Occipital lobe (tissue), 3 donors: ENCODE measurements at places on chromosomes 5 and 9.

- no peak for DNase-seq
Observed at GRCh38 chr5:59496524-59497134, 396.9 kb downstream of the PDE4D start.

GRCh38 chr5:155064580-155064979, 51.0 kb downstream of the KIF4B start:
- no peak for DNase-seq

DNA sequence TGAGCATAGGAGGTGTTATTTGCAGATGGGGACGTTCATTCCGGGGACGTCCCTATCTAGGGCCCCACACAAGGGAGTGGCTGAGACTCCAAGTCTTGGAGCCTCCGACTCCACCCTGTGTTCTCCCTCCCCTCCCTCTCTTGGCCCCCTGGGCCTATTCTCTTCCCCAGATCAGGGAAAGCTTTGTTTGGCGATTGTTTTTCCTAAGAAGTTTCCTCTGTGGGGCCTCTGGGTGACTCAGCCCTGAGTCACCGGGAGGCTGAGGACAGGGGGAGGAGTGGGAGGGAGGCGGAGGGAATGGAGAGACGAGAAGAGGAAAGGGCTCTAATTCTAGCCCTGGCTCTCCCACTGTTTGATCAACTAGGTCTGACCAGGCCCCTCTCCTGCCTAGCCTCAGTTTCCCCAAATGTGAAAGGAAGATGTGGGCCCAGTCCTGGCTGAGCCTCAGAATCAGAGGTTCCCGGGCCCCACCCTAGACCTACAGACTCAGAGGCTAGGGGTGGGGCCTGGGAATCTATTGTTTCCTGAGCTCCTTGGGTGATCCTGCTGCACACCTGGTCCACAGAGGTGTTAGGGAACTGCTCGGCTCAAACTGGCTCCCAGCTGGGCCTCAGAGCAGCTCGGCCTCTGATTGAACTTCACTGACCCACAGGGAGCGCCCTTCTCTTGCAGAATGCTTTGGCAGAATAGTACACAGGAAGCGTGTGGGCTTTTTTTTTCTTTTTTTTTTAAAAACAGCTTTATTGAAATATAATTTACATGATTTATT, 19.2 kb downstream of the GSN start:
- peak; percentile 82 for DNase-seq

DNA sequence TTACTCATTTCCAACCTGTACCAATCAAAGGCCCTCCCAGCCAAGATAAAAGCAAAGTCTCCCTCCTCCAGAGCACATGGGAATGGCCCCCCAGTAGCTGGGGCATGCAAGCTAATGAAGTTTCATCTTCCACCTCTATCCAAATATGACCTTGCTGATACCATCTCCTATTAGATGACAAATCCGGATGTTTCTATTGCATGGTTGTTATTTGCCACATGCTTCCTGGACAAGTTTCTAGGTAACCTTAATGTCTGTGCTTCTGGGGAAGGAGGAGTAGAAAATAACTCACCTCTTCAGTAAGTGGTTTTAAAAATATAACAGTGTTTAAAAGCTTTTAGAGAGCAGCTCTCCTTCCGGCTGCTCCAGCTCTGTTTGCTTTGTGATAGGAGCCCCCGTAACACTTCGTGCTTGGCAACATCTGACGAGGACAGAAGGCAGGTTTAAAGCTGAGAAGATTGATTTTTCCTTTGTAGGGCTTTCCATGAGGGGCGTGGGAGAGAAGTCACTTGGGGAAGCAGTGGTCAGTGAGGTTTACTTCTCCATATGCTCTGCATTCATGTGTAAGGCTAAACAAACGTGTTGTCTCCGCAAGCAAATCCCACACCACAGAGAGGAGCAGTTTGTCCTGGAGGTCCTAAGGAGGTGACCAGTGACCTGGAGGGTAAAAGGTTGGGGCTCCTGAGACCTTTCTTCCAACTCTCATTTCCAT, 40.3 kb upstream of the GLRX start:
- DNase-seq, result no peak

DNA sequence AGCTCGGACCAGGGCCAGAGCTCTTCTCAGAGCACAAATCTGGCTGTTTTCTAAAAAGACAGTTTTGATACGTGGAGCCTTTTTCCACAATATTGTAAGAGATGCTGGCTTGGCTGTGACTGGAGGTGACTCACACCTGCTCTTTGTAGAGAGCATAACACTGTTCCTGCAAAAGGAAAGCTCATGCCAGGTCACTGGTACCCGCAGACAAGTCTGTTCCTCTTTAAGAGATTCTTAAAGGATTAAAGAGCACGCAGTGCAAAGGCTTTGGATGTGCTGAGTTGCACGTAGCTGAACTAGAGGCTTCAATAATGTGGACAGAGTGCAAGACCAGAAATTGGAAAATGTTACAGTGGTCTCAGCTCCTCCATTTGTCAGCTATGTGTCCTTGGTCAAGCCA, 19.0 kb downstream of the ACTL7B start:
- DNase-seq, result no peak

GRCh38 chr9:37575001-37575400, 1.2 kb downstream of the FBXO10 start:
- DNase-seq, result no peak
